ENCODE measurements at places on chromosomes 3 and 15.

DNA sequence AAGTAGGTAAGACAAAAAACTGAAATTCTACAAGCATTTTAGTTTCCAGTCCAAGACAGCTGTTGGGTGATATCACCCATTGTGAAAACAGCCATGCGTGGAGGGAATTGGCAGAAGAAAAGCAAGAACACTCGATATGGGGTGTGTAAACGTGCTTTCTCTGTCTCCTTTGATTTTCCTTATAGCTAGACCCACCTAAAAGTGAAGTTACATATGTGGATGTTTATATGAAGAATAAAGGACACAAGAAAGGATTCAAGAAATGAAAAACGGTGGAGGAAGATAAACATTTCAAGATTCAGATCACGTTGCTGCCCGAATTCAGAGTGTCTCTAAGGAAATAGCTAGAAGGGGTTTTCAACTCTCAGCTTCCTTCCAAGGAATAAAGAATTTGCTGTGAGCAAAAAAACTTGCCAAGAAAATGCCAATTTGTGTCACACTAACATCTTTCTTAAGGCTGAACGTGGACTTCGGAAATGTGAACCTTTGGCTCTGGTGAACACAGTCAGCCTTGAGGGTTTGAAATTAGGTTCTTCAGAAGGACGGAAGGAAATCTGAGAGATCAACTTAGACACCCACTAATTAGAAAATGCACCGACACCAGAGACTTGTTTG, 269.0 kb upstream of the ADAMTS9 start:
- DNase-seq = no peak

GRCh38 chr3:45889337-45889736, 3.0 kb downstream of the CCR9 start:
- no peak for DNase-seq

GRCh38 chr3:58630076-58630709, 36.4 kb downstream of the FAM3D start:
- DNase-seq = peak; percentile 74

DNA sequence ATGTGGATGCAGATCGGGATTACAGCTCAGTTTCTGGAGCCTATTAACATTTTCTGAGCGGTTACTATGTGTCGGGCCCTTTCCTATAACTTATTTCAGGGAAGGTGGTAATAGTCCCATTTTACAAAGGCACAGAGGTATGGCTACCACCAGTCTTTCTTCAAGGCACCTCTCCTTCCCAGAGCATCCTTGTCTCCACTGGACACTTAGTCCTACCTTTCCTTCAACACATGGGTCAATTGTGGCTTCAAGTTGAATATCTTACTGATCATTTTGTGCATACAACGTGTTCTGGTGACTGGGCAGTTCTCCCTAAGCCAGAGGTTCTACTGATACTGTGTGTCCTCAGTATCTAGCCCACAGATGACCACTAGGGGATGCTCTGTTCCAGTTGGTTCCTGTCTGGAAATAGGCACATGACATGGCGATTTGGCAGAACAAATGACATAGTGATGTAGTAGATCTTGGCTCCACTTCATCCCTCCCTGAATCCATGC, 60.7 kb upstream of the CMTM8 start:
- peak; percentile 30 for DNase-seq

- DNase-seq = no peak
Observed at GRCh38 chr15:23411841-23412240, 35.2 kb downstream of the GOLGA6L2 start.

DNA sequence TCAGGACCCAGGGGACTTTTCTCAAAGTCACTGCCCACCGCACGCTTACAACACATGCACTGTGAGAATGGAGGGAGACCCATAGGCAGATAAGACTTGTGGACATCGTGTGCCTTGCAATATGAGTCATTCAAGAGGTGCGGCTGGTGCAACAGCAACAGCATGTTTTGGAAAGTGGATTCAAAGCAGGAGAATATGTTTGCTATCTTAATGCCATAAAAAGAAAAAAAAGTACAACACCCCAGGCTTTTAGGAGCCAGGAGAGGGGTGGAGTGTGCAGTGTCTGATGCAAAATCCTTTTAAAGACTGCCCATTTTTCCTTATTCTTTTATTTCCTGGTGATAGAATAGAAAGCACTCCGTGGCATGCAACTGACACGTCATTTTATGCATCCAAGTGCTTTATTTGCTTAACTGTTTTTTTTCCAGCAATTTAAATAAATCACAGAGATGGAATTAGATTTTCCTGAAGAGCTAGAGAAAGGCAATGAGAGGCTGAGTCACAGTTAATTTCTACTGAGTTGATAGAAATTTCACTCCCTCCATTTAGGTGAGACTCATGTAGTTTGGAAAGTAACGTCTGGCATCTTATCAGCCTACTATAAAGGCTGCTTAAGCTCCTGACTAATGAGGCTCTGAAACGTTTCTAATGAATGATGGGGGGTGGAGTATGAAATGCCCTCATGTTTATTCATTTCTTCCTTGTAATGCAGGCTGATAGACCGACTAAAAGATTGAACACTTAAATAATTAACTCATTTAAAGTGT, 96.4 kb downstream of the NSUN3 start:
- DNase-seq = no peak

GRCh38 chr3:197775317-197775716, 15.7 kb upstream of the LRCH3 start:
- DNase-seq = no peak

DNA sequence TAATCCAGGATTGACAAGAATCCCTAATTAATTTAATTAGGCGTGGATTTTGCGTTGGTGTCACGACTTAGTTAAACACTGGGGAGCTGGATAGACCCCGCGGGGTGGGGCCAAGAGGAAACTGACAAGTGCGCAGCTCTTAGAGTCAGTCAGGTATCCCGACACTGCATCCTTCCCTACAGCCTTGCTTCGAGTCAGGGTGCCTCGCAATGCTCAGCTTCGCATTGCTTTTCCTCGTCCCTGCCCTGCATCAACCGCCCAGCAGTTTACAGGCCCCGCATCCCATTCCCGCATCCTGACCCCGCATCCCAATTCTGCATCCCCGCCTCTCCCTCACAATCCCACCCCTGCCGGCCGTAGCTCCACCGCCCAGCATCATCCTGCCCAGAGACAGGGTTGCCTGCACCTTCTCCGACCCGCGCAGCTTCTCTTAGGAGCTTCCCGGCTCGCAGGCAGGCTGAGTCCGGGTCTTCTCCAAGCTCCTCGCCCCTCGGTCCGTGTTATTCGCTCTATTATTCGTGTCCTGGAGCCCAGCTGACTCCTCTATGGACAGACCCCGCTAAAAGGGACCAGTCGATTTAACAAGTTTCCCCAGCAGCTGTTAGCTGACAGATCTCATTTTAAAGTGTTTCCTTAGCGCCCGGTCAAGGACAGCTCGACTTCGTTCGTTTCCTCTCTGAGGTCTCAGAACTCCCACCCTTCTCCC, 699 bp upstream of the SHOX2 start:
- no peak for DNase-seq

DNA sequence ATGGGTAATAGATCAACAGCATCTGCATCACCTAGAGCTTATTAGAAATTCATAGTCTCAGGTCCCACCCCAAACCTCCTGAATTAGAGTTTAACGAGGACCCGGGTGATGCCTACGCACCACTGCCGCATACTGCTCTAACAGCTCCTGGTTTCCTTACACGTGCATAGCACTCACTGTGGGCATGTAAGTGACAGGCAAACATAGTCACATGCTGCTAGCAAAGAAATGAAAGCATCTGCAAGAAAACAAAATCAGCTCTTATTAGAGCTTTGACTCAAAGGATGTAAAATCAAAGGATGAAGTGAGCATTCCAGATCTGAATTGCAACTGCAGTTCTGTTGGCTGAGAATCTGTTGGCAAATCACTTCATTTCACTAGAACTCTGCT, 19.1 kb upstream of the RIOX2 start:
- DNase-seq = no peak

GRCh38 chr15:78154955-78155354, 5.8 kb downstream of the IDH3A start:
- DNase-seq = no peak

DNA sequence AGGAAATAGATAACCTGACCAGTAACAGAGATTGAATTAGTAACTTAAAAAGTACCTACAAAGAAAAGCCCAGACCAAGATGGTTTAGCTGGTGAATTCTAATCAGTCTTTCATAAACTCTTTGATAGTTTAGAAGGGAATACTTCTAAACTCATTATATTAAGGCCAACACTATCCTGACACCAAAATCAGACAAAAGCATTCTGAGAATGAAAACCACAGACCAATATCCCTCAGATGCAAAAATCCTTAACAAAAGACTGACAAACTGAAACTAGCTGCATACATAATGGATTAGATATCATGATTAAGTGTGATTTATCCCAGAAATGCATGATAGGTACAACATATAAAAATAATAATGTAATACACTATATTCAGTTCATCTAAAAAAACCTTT, 115.6 kb downstream of the RFX7 start:
- DNase-seq = no peak

Measured in uterus (tissue), 4 donors.